Stimulated activated CD4-positive, alpha-beta T cell treated with anti-CD3 and anti-CD28 coated beads, Interleukin-12 subunit alpha, Interleukin-12 subunit beta, amount 100 ng/mL, for 48 hours (primary cell): ENCODE measurements at places on chromosomes 6 and 20.

GRCh38 chr20:3223651-3223993 is 14.3 kb downstream of the ITPA start:
- DNase-seq: no peak

- DNase-seq: no peak
These were observed 119.5 kb upstream of the CD93 start for GRCh38 chr20:23205611-23206041.

- DNase-seq: no peak
These were observed 59.5 kb downstream of the PDE7B start for GRCh38 chr6:135910790-135911618.

- no peak for DNase-seq
These were observed 483 bp downstream of the SMIM26 start for GRCh38 chr20:18567739-18568091.

GRCh38 chr6:145813285-145814034 is 1.1 kb downstream of the FBXO30 start:
- DNase-seq: no peak

- no peak for DNase-seq
These were observed 8.9 kb downstream of the REV3L start for GRCh38 chr6:111474106-111474505.

GRCh38 chr6:111823831-111824607 is 49.2 kb downstream of the FYN start:
- DNase-seq: no peak

GRCh38 chr20:62175711-62176110 is 7.1 kb upstream of the MTG2 start:
- DNase-seq: no peak

DNA sequence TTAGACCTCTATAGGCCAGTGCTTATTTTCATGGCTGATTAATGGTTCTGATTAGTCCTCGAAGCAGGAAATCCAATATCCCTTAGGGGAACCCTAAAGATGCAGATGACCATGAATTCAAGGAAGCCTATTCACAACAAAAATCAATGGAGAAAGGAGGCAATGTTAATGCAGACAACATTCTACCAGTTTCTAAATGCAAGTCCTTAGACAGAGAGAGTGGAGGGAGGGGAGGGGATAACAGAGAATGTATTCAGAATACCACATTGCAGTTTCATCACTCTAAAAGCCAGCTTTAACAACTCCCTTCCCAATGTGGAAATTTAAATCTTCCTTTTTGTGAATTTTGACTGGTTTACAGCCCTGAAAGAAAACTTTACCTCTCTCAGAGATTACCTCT is 87.1 kb upstream of the POU3F2 start:
- DNase-seq: no peak

DNA sequence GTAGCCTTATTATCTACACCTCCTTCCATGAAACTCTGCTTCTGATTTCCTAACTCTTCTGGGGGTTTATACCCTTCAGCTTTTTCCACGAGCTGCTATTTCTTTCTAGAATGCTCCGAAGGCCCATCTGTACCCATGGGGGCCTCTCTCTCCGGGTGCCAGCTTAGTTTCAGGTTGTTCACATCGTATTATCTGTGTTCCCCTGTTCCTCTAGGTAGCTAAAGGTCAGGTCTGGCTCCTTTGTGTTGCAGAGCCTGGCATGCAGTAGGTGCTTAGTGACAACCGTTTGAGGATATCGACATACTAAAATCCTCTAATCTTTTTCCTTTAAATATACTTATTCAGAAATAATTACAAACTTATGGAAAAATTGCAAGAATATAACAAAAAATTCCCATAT is 73.0 kb downstream of the UST start:
- no peak for DNase-seq

GRCh38 chr6:2948228-2949025 is 22.9 kb downstream of the SERPINB6 start:
- DNase-seq: no peak
